Activated CD4-positive, alpha-beta T cell treated with anti-CD3 and anti-CD28 coated beads, Interleukin-2, Interleukin-6, amounts not matched to agents 100 ng/mL and 50 ng/mL, durations not matched to agents 16 hours and 8 hours (primary cell): ENCODE measurements at places on chromosomes 13 and 19.

DNA sequence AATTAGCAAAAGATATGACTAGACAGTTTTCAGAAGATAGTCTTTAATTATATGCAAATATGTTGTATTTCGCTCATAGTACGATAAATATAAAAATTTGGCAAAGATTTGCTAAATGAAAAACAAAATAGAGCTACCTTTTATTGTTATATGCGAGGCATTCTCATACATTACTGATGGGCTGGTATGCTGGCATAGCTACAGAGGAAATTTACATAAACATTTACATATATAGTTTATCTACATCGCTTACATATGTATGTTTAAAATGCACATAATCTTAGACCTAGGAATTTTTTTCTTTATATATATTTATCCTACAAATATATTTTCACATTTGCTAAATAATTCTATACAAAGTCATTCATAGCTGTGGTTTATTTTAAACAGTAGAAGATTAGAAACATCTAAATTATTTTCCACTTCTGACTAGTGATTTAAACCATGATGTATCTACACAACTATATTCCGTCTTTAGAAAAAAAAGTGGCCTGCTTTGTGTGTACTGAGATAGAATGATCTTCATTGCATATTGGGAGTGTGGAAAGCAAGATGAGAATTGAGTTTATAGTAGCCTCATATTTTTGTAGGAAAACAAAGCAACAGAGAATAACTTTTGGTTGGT, 1345.0 kb upstream of the SLC10A2 start:
- no peak for DNase-seq

DNA sequence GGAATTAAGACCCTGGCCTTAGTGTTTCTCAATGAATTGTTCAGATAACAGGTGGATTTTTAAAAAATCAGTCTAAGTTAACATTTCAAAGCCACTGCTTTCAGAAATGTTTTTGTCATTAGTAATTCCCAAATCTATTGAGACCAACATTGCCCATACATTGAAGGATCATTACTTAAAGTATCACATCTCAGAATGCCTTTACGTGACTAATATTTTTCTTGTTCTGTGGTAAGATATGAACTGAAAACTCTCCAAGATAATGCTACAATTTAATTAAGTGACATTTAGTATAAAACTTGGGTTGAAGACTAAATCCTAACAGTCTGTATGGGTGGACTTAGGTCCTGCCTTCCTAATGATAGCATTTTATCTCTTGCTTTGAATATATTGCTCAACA, 59.4 kb upstream of the POSTN start:
- no peak for DNase-seq

DNA sequence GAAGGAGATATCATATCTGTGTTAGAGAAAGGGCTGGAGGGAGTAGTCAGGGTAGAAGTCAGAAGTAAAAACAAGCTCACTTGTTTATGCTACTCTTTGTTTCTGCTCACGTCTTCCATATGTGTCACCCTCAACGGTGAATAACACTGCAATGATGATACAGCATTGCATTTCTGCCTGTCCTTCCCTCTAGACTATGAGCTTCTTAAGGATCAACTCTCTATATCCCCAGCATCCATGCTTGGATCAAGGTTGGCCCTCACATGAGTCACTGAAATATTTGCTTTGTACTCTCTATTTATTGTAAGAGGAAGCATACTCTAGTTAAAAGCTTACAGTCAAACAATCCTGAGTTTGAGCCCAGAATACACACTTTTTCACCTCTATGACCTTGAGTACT, 406.0 kb downstream of the RFC3 start:
- no peak for DNase-seq

- no peak for DNase-seq
Measured at GRCh38 chr19:56946159-56946558, 105.6 kb upstream of the PEG3 start.

DNA sequence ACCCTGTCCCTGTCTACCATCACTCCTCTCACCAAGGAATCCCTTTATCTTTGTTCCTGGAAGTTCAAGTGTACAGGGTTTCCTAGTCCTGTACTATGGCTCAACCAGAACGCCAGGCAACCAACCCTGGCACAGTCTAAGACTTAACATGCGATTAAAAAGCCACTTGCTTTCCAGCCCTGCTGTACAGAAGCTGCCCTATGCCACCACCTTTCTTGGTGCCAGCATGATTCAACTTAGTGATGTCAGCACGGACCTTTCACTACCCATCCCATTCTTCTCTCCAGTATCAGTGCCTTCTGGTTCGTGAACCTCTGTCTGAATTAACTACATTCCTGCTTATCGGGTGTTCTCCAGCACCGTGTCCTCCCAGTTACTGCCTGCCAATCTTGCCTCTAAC, 151.1 kb downstream of the KLF12 start:
- DNase-seq, result no peak

GRCh38 chr19:36672368-36672767, 5.7 kb upstream of the ZNF461 start:
- no peak for DNase-seq

DNA sequence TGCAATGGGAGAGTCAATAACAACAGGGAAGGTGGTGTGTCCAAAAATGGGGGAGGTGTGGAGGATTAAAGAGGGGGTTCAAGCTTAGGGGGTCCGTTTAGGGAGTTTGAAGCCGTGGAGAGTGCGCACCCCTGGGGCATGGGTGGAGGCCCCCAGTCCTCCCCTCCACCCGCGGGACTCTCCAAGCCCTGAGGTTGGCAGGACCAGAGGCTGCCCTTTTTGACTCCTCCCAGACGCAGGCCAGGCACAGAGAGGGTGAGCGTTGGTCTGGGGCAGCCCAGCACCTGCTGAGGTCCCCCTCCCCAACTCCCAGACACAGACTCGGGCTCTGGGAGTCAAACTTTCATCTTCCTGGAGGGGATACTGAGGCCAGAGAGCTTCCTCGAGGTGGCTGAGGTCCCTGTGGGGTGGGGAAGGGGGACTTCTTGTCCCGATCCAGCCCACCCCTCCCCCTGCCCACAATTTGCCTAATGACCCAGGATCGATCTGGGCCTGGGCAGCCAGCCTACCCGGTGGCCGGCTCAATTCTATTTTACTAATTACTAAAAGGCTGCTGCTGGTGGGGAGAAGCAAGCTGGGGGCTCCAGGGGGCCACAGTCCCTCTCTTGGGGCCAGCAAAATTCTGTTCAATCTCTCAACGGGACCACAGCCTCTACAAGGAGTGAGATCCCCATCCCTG, 2.8 kb upstream of the ONECUT3 start:
- DNase-seq, result no peak

DNA sequence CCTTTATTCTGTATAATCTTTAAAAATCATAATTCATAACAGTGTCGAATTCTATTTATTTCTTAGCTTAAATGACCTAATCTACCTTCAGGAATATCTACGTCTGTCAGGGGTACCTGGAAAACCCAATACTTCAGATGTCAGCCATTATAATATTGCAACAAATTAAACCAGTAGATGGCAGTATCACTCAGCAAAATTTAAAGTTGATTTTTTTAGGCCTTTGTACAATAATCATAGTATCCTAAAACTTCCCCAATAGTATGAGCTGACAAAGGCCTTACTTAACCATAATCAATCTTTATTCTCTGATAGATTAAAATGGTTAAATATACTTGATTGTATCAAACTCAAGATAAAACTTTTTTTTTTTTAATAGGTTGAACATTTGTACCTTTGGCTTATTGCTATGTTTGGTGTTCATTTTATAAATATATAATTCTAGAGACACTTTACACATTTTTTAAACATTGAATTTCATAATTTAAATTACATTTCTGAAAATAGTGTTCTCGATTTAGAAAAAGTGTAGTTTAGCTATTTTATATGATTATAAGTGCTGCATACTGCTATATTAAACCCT, 830.2 kb upstream of the SPRY2 start:
- peak; percentile 17 for DNase-seq

- peak; percentile 73 for DNase-seq
Measured at GRCh38 chr19:40549007-40549708, 27.5 kb upstream of the SHKBP1 start.

DNA sequence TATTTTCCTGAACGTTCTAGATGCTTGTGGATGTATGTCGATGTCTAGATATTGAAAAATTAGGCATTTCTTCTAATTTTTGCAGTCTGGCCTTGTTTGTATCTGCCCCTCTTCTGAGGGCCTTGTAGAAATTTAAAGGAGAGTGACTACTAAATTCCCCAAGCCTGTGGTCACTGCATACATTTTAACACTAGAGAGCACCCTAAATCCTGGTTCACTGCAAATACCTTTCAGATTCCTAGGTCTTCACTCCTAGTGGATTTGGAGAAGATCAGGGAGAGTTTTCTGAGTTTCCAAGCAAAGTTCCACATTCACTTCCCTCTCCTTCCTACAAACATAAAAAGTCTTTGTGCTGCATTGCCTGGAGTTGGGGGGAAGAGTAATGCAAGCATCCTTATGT, 1272.5 kb downstream of the OLFM4 start:
- DNase-seq, result no peak

- no peak for DNase-seq
Measured at GRCh38 chr19:1912760-1913505, 7.7 kb downstream of the ADAT3 start.

GRCh38 chr13:24540236-24541126, 27.9 kb upstream of the PARP4 start:
- DNase-seq, result no peak

DNA sequence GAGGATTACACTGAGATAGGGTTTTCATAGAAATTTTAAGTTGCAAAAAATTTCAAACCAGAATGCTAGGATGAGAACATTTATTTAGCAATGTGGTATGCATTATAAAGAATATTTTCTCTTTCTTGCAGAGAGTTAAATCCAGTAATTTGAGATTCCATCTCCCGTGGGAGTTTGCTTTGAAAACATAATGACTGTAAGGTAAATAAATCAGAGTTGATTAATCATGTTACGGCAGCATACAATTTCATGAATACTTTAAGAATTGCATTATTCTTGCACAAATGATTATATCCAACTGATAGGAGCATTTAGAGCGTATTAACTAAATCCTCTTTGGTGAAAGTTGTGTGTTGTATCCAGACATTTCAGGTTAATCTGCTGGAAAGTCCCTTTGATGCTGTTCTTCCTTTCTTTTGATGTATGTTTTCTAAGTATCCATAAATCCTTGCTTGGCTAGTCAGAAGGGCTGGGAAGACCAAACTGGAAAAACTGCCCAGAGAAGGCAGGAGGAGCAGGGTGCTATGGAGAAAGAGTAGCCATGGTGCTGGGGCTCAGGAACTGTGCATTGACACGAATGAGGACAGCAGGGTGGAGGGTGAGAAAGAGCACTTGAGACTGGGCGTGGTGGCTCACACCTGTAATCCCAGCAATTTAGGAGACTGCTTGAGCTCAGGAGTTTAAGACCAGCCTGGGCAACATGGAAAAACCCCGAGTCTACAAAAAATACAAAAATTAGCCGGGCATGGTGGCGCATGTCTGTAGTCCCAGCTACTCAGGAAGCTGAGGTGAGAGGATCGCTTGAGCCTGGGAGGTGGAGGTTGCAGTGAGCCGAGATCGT, 4.8 kb upstream of the GJA3 start:
- DNase-seq, result no peak

GRCh38 chr13:22262001-22262885, 591.4 kb downstream of the FGF9 start:
- no peak for DNase-seq

DNA sequence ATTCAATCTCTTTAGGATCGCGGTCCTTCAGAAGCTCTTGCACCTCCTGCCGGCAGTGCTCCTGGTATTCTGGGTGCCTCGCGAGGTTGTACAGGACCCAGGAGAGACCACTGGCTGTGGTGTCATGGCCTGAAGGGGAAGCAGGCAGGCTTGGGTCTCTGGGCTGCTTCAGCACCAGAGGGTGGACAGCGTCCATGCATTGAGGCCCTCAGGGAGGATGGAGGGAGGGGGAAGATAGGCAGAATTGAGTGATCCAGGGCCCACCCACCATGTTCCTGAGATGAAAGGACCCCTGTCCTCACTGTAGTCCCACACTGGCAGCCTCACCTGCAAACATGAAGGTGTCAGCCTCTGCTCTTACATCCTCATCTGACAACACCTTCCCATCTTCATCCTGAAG, 17.9 kb upstream of the OR10H5 start:
- no peak for DNase-seq

DNA sequence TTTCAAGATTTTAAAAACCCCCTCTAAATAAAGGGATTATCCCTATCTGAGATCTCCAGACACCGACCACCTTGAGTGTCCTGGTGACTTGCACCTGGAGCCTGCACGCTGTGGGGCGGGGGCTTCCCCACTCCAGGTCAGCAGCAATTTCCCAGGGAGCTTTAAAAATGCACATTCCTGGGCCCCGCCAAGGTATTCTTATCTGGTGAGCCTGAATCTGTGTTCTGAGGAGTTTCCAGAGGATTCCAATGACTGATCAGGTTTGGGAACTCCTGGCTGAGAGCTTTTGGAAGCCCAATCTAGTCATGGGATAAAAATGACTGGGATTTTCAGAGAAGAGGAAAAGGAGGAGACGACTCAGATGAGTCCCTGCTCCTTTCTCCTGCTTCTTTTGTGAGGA, 66.1 kb downstream of the FGF9 start:
- DNase-seq, result no peak

- DNase-seq, result no peak
Measured at GRCh38 chr13:110822669-110822945, 92.3 kb downstream of the ANKRD10 start.

- no peak for DNase-seq
Measured at GRCh38 chr19:13238891-13239534, 88.8 kb downstream of the IER2 start.

DNA sequence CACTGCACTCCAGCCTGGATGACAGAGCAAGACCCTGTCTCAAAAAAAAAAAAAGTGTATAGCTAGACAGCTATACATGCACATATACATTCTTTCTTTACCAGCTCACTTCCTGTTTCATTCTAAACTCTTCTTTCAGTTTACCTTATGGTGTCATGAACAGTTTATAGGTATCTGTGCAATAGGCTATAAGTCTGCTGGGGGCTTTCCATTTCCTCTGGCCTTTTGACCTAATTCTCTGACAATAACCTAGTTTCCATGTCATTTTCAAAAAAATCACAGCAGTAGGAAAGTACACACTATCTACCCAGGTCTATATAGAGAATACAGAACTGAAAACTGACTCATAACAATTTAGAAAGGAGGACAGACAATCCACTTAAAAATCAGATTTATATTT, 24.4 kb upstream of the URAD start:
- DNase-seq, result no peak

DNA sequence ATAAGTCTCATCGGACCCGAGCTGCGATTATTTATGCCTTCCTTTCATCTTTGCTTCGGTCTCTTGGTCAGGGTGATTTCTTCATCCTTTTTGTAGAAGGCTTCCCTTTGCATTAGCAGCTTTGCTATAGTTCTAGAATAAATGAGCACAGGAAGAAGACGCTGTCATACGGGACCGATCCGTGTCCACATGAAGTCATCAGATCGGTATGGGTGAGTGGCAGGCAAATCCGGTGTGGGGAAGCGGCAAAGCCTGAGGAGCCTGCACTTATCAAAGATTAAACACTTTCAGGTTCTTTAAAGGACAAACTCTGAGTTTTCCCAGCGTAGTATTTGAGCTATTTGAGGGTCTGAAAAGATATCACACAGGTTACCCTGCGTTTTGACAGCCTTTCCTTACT, 119.3 kb downstream of the IRS2 start:
- no peak for DNase-seq
